ENCODE measurements at places on chromosomes 2 and 18. TPM values are rescaled to one million over a fixed set of nuclear protein-coding genes. Genes with fewer than 3 reads are reported as not detected.

Gene C2orf66
- total RNA-seq, result 1.1 TPM

DNA sequence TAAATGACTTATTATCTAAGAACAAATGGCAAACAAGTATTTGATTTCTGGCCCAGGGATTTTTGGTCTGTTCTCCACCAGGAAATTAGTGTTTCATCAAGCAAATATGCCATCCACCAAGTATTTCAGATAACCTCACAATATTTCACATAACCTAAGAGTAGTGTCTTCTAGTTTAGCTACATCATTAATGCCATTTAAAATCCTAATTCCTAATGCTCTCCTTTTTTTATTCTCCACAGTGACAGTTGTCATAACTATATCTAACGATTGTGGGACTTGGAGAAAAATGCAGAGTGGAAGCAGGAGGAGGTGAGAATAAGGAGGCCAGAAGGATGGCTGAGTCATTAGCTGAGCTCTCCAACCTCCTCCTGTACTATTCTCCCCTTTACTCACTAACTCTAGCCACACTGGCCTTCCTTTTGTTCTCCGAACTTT, 58.5 kb upstream of the CTLA4 start:
- no peak for DNase-seq

- DNase-seq, result no peak
These were observed 6.2 kb downstream of the STRN start for GRCh38 chr2:36960005-36960675.

Gene SLC30A3
- 6.5 TPM for total RNA-seq

DNA sequence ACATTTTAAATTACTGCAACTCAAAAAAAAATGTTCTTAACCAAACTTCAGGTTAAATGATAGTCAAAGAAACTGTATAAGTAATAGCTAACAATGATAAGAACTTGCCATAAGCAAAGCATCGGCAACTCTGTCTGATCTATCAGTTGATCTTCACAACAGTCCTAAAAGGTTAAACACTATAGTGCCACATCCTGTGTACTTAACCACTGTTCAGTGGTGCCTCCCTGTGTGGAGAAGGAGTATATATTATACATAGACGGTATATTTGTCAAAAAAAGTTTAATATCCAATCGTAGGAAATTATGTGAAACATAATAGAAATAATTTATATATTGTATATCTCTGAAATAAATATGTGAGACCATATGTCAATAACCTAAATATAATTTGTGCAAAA, 13.0 kb downstream of the DTNA start:
- no peak for DNase-seq
